NCI-H1105 (cell line): ENCODE measurements at places on chromosomes 7 and 10.

- no peak for DNase-seq
Measured at GRCh38 chr10:125076891-125077541, 83.3 kb downstream of the CTBP2 start.

DNA sequence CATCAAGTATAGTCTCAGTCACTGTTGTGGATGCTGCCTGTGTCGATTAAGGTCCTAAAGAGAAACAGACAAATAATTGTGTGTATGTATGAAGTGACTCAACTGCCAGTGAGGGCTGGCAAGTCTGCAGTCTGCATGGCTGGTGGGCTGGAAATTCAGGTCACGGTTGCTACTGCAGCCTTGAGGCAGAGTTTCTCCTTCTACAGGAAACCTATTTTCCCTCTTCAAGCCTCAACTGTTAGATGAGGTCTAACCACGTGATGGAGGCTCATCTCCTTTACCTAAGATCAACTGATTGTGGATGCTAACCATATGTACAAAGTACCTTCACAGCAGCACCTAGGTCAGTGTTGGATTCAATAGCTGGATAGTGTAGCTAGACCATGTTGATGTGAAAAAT, 29.9 kb downstream of the MBL2 start:
- no peak for DNase-seq

GRCh38 chr7:6392712-6393666, 54.8 kb downstream of the DAGLB start:
- DNase-seq, result no peak

- no peak for DNase-seq
Measured at GRCh38 chr7:124027236-124027635, 5.6 kb downstream of the TMEM229A start.

- DNase-seq, result no peak
Measured at GRCh38 chr7:106485919-106486318, 175.0 kb downstream of the CCDC71L start.
